ENCODE measurements at places on chromosomes 7 and 10.

- no peak for DNase-seq
These were observed 77.9 kb upstream of the PLXNA4 start for GRCh38 chr7:132654150-132654549.

DNA sequence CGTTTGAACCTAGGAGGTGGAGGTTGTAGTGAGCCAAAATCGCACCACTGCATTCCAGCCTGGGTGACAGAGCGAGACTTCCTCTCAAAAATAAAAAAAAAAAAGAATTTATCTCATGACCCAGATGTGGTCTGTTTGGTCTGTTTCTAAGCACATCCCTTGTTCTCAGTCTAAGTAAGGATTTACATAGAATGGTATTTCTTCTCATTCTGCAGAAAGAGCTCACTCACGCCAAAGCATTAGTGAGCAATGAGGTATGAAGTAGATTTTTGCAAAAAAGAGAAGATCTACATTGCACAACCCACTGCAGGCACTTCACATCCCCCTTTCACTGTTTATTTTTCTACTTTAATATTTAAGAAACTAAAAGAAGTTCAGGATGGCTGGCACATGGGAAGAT, 76.5 kb upstream of the FGL2 start:
- DNase-seq = no peak

DNA sequence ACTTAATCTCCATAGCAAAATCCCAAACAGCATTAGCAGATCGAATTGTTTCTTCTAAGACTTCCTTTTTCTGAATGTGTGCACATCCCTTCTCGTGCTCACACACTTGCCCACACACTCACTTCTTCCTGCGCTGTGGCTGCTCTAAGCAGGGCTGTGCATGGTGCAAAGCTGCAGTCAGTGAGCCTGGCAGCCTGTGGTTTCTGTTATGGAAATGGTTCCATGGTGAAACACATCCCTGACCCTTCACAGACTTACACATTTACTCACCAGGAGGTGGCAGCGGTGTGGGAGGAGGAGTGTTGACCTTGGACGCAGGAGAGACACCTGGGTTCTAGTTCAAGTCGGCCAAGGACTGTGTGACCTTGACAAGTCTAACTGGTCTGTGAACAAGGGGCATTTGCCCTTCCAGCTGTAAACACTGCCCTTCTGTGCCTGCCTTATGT, 24.9 kb downstream of the MTURN start:
- no peak for DNase-seq

DNA sequence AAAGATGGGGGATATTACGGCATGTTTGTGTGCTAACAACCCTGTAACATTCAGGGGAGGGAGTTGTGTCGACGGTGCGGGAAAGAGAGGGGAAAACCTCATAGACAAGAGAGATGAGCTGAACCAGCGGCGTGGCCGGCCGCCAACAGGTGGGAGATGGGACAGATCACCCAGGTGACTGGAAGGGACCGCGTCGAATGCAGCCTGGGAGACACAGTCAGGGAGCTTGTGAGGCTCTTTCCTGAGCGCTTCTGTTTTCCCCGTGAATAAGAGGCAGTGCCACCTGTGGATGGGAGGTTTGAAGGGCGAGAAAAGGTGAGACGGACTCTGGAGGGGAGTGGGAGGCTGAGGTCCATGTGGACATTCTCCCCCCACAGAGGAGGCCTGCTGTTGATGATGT, 9.9 kb upstream of the PRKAG2 start:
- no peak for DNase-seq

Data from stimulated activated CD8-positive, alpha-beta memory T cell treated with anti-CD3 and anti-CD28 coated beads, Interleukin-15, amount 100 ng/mL, for 4 hours (primary cell).